ENCODE measurements at places on chromosomes 16 and 17.
A peak's percentile ranks its signal among the peaks of the same experiment; 100 is the strongest.

DNA sequence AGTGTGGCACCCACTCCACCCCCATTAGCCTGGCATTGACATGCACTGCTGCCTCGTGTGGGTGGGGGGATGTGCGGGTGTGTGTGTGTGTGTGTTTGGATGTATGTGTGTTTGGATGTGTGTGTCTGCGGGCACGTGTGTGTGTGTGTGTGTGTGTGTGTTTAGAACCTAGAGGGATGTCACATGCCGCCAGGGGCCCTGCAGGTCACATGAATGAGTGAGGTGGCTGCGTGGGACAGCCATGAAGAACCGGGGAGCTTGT lies 9.0 kb downstream of the KATNB1 start:
- no peak for DNase-seq

- DNase-seq: no peak
Measured at GRCh38 chr17:54009502-54009901, 186.8 kb downstream of the KIF2B start.

DNA sequence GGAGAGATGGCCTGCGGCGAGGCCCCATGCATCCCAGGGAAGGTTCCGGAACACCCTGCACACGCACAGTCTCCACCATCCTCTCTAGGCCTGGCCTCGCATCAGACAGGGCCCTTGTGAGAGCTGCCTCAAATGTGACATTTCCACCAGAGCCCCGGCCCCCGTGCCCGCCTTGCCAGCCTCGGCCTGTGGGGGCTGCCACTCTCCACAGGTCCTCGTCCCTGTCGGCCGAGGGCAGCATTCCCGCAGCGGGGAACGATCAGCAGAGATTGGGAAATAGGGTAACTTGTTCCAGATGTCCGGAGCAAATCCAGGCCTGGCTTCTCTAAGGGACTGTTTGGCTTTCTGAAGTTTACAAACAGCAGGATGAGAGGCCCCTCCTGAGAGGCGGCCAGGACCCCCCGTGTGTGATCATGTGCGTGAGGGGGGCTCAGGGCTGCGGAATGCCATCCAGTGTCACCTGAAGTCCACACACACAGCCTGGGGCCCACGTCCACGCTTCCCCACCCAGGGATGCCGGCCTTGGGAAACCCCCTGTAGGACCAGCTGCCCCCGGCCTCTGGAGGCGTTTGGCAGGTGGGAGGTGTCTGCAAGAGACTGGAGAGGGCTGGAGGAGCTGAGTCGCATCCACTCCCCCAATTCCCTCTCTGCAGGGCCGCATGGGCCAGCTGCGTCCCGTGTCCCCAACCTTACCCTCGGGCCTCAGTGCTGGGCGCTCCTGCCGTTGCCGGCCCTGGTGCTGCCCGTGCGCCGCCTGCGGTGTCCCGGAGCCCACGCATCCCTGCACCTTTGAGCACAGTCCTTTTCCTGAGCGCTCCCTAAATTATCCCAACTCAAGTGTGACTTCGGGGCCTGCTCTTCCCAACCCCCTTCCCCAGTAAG lies 70.4 kb downstream of the ZDHHC7 start:
- no peak for DNase-seq

DNA sequence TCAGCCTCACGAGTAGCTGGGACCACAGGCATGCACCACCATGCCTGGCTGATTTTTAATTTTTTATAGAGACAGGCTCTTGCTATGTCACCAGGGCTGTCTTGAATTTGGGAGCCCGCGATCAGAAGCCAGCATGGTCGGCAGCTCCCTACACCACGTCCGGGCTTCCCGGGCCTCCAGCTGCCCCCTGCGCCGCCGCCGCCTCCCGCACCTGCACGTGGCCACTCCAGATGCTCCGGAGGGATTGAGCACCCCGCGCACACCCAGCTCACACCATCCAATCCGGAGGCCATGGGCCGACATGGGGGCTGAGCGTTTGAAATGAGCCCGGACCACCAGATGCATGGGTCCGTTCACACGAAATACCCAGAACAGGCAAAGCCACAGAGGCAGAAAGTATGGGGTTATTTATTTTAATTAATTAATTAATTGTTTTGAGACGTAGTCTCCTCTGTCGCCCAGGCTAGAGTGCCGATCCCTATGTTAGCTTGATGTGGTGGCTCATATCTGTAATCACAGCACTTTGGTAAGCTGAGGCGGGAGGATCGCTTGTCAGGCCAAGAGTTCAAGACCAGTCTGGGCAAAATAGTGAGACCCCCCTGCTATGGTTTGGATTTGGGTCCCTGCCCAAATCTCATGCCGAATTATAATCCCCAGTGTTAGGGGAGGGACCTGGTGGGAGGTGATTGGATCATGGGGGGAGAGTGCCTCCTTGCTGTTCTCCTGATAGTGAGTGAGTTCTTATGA lies 17.1 kb upstream of the PDXDC1 start:
- no peak for DNase-seq

- DNase-seq: no peak
Measured at GRCh38 chr17:68169840-68170239, 78.0 kb upstream of the AMZ2 start.

GRCh38 chr16:57614944-57615343 lies 13.5 kb upstream of the ADGRG1 start:
- DNase-seq: no peak

- DNase-seq: peak; percentile 35
Measured at GRCh38 chr17:37359682-37360188, 16.1 kb upstream of the C17orf78 start.

DNA sequence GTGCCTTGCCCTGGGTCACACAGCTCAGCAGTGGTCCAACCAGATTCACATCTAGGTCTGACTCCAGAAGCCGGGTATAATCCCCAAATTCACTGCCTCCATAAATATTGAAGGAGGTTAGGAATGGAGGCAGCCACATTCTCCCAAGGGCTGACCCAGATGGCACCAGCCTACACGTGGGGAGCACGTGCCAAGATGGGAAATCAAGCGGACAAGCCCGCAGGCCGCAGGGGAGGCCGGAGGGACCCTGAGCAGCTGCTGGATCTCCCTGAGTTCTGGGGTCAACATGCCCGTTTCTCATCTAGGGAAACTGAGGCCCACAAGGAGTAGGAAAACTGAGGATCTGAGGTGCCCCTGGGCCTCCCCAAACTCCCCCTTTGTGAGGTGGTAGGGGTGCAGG lies 32.2 kb upstream of the CNEP1R1 start:
- DNase-seq: no peak

- no peak for DNase-seq
Measured at GRCh38 chr17:72405662-72406230, 284.9 kb downstream of the SOX9 start.

DNA sequence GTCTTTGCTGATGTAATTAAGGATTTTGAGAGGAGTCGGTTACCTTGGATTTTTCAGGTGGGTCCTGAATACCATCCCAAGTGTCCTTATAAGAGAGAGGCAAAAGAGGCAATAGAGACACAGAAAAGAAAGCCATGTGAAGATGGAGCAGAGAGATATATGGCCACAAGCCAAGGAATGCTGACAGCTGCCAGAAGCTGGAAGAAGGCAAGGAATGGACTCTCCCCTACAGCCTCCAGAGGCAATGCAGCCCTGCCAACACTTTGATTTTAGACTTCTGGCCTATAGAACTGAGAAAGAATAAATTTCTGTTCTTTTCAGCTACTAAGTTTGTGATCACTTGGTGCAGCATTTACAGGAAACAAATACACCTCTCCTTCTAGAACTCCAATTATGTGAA lies 8.2 kb upstream of the RNFT1 start:
- DNase-seq: no peak

DNA sequence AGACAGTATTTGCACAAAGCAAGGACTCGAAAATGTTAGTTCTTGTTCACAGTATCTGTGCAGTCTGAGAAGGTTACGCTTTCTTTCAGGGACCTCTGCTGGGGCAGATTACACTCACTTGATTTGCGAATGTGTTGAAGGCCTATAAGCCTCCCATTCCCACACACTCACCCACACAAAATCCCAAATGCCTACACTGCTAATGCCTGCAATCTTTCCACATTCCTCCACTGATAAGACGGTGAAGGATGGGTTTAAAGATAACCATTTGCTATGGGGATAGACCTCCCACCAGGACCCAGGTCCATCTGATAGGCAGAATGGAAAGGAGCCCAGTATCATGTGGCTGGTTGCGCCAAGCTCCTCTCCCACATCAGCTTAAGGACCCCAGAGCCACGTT lies 394.9 kb upstream of the SALL1 start:
- no peak for DNase-seq

DNA sequence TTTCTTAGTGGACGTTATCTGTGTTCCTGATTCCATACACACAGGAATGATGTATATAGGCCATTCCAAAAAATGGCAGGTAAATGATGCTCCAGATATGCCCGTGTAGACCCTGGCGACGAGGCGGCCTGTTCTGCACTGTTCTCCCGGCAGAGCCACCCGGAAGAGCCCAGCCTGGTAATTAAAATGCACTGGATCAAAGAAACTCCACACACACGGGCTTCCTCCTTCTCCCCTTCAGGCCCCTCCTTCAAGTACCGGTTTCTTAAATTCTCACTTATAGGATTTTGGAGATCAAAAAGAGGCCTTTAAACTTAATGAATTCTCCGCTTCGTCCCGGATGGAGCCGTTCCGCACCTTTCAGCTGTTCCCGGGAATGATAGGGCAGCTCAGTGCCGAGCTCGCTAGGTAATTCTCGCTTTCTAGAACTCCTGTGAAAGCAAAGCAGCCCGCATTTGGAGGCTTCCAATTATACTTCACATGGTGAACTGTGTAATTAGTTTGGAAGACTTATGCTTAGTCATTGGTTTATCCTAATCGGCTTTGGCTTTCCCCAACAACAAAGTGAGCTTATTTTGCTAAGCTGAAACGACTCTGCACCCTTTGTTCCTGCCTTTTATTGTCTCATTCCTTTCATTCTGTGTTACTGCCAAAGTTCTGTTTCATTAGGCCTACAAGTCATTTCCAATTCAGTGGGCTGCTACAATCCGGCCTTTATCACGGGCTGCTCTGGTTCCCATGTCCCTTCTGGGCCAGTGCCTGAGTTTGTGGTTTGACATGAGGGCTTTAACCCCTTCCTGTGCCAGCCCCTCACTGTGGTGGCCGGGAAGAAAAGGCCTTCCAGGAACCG lies 150.0 kb downstream of the MSI2 start:
- peak; percentile 59 for DNase-seq
